NCI-H82 (cell line): ENCODE measurements at places on chromosomes 2 and 18.

- DNase-seq: no peak
Measured at GRCh38 chr2:229475778-229476177, 204.7 kb upstream of the PID1 start.

DNA sequence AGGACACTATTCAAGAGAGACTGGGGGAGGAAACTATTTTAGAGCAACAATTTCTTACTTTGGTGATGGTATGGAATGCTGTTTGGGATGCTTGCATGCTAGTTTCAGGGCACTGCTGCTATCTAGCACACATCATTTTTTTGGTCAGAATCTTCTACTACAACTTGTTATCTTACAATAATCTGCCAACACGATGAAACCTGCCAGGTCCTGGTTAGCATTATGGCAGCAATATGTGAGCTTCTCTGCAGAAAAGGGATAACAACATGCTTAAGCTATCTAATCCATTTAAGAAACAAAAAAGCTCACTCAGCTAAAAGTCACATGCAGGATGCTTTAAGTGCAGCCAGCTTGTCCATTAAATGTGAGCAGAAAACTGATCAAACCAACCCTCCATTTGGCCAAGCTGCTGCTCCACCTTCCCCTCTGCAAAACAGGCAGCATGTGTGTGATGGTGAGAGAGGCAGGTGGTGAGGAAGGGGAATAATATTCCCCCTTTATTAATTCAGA, 30.1 kb downstream of the GAREM2 start:
- peak; percentile 90 for DNase-seq

GRCh38 chr2:105598829-105599698, 145.6 kb upstream of the NCK2 start:
- no peak for DNase-seq

GRCh38 chr2:23355001-23355400, 30.0 kb upstream of the KLHL29 start:
- DNase-seq: no peak

GRCh38 chr2:68000170-68000825, 62.5 kb downstream of the C1D start:
- peak; percentile 81 for DNase-seq

- no peak for DNase-seq
Measured at GRCh38 chr18:42183746-42184145, 228.7 kb downstream of the PIK3C3 start.

- no peak for DNase-seq
Measured at GRCh38 chr2:71309-72035, 25.2 kb upstream of the FAM110C start.

GRCh38 chr2:101823347-101823791, 125.9 kb downstream of the MAP4K4 start:
- peak; percentile 77 for DNase-seq

DNA sequence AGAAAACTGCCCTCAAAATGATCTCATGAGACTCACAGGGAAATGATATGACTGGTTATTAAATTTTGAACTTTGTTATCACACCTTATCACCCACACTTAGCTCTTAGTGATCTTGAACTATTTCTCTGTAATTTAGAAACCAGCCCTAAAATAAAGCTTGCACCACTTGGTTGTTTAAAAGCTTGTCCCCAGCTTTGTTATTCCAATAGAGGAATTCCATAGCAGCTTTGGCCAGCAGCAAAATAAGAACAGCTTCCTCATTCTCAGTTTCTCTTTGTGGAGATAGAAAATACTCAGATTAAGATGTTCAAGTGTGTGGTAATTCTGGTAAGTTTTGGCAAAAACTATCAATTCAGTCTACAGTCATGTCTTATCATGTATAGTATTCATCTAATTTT, 54.4 kb upstream of the CCDC68 start:
- DNase-seq: no peak

DNA sequence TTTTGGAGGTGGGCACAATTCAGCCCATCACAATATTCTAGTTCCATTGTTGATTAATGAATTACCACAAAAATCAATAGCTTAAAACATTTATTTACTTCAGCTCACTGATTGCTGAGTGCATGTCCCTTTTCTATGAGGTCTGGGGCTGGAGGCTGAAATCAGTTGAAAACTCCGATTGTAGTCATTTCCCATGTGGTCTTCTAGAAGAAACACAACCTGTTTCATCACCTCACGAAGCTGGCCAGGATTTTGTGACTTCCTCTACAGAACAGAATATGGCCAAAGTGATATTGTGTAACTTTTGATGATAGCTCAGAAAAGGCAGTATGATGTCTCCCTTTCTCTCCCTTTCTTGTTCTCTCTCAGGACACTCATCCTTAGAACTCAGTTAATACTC, 44.1 kb upstream of the CYRIA start:
- no peak for DNase-seq

GRCh38 chr2:144443837-144444817, 75.8 kb downstream of the ZEB2 start:
- DNase-seq: peak; percentile 59

- no peak for DNase-seq
Measured at GRCh38 chr2:145777914-145778313, 1258.0 kb upstream of the ZEB2 start.

DNA sequence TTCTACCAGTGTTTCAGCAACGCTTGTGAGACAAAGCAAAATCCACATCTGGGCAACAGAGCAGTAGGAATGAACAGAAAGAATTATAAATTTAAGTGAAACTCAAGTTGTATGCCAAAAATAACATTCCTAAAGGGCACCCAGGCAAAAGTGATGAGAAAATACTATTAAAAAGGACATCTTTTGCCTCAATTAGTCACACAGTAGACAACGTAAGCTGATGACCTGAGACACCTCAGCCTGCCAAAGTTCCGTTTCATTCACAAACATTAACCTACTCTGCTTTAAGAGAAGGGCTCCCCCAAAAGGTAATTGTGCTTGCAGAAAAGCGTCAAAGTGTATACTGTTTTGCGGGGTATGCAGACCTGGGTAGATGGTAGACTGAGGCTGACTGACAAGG, 7.2 kb downstream of the HDLBP start:
- DNase-seq: no peak

GRCh38 chr2:131584380-131584779, 56.7 kb downstream of the CCDC74A start:
- DNase-seq: no peak

DNA sequence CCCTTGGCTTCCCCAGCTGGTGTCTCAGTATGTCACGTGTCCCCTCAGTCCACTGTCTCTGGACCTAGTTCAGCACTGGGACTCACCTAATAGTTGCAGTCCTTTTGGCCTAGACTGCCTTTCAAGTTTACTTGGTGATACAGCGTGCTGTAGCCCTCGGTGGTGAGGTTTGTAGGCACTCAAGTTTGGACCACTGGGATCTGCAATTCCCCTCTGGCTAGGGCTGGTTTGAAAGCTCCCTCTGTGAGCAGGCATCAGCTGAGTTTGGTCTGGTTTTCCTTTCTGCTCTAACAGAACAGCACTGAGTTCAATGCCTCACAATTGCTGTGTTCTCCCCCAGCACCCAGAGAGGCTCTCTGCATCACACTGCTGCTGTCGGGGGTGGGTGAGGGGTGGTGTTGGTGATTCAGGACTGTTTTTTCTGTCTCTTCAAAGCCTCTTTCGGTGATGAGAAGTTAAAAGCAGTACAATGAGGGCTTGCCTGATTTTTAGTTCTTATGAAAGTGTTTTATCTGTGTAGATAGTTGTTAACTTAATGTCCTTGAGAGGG, 494.2 kb downstream of the TDRD15 start:
- no peak for DNase-seq

GRCh38 chr2:224366267-224366844, 35.6 kb downstream of the FAM124B start:
- no peak for DNase-seq

DNA sequence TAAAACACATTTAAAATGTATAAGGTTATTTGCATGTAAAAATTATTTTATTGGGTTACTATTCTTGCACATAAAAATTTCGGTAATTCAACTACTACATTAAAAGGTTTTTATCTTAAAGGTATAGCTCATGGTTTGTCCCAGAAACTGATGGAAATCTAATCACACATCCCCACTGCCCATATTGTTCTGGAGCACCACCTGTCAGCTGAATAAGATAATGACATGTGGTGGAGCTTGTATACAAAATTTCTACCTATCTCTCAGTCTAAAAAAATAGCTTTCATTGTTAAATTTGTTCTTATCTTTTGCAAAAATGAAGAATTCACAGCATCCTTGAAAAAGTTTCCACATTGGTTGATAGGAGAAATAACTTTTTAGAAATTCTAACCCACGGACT, 18.3 kb downstream of the ERBB4 start:
- peak; percentile 58 for DNase-seq

- DNase-seq: peak; percentile 51
Measured at GRCh38 chr18:46152436-46152807, 48.2 kb downstream of the HAUS1 start.

DNA sequence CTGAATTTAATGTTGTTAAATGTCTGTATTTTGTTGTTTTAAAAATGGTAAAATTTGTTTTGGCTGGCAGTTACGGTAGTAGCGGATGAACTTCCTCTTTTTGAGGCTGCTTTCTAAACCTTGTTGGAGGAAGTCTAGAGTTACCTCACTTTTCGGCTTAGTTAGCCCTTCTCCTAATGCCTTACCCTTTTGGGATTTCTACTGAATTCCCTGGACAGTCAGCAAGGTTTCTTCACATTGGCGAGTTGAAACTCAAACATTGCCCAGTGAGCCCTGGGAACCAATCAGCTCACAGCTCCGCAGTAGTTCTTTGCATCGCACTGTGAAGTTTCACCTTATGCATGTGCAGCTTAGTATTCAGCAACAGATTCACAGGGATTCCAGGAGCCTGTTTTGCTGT, 55.2 kb downstream of the TMEM247 start:
- DNase-seq: no peak

DNA sequence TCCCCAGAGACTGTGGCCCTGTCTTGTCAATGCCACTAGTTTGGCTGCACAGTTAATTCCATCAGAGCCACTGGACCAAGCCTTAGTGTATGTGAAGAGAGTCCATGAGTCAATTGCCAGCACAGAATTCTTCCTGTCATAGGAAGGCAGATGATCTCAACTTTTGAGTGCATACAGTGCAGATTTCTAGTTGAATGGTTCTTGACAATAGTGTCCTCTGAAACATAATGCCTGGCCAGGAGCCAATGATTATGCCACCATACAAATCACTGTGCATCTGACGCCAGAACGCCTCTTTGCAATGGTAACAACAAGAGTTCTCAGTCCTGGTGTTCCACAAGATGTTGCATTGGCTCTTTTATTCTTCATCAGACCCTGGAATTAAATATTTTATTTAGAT, 7.1 kb downstream of the NEUROD1 start:
- peak; percentile 83 for DNase-seq

DNA sequence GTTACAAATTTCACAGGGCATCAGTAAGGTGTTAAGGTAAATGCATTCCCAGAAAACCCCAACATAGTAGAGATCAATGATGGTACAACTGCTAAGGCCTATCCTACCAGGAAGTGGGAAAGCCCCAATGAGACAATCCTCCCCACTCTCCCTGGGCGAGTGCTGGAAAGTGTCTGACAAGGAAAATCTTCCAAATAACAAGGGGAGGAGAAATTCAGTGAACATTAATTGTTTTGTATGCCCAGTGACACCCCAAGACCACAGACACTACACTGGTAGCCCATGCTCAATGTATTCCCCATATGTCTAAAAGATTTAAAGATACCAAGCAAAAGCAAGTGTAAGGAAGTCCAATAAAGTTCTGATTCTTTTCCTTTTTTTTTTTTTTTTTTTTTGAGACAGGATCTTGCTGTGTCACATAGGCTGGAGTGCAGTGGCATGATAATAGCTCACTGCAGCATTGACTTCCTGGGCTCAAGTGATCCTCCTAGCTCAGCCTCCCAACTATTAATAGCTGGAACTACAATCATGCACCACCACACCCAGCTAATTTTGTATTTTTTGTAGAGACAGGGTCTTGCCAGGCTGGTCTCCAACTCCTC, 24.7 kb downstream of the B4GALT6 start:
- DNase-seq: no peak
